ENCODE measurements at places on chromosomes 5 and 9.

GRCh38 chr5:45038366-45038987 is 229.7 kb downstream of the MRPS30 start:
- no peak for DNase-seq

- DNase-seq = no peak
Measured at GRCh38 chr9:137369061-137369787, 53.7 kb downstream of the EXD3 start.

GRCh38 chr5:180209137-180209581 is at the start of gene RASGEF1C:
Gene RASGEF1C, minus strand, starts transcription at chr5:180209211. Its CDS starts 71,159 bp downstream, at chr5:180138052.
- peak; percentile 60 for DNase-seq

DNA sequence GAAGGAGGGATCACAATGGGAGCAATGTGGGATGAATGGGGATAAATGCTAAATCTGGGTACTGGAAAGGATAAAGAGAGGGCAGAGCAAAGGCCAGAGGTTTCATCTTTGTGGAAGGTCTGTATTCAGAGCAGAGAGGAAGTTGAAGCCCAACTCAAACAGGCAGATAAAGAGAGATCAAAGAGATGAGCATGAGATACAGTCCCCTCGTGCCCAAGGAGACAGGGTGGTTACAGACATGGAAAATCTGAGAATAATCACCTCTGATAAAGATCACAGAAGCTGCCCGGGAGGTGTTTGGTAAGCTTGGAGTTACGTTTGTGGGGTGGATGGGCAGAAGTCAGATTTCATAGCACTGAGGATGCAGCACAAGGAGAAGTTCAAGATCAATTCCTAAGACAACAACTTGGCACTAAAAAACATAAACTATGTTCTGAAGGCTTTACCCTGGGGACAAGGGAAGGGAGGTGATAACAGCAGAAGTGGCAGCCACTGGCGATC is 459 bp upstream of the ERAP2 start:
- DNase-seq = no peak

DNA sequence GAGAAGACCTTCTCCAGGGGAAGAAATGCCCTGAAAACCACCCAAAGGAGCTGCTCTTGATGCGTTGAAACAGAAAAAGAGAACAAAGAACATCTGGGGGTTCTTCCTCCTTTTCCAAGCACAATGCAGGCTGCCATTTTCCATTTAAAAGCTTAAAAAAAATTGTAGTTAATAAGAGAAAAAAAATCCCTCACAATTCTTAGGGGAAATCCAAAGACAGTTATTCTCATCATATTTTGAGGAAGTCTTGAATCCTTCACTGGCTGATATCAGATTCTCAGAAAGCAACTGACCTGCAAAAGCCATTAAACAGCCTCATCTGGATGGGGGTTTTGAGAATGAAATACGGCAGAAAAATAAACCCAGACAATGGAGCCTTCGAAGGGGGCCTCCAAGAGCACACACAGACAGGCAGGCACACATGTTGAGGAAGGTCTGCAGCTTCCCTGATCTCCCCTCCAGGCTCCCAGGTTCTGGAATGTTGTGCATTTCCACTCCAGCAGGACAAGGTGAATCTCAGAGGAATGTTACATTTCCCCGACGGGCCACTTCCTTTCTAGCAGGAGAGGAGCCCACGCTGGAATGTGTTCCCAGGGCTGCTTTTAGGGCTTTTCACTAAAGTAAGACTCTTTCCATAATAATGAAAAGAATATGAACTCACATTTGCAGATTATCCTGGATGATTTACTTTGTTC is 159.4 kb upstream of the S1PR3 start:
- no peak for DNase-seq

DNA sequence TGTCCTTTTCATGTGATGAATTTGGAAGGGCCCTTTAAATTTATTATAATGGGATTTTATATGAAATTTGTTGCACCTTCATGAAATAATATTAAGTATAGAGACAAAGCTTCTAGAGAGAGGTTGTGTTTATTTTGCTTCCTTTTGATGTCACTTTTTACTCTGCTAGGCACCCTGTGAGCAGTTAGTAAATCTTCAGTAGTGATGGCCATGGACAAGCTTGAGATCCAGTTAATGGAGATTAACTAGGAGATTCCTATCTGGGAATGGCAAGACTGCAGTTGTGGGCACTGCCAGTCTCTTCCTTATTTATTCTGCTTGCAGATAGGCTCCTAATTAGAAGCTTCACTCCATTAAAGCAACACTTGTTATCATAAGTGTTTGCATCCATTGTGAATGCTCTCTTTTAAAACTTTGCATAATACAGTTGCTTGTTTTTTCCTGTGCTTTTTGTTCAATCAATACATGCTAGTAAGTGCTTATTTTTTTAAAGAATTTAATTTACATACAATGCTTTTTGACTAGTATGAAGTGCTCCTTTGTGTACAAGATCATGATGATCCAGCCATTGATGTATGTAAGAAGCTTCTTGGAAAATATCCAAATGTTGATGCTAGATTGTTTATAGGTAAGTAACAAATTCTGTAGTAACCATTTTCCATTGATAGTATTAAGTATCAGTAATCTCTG is 25.9 kb downstream of the UGCG start:
- no peak for DNase-seq

- DNase-seq = no peak
Measured at GRCh38 chr5:107302441-107302840, 368.3 kb downstream of the EFNA5 start.

DNA sequence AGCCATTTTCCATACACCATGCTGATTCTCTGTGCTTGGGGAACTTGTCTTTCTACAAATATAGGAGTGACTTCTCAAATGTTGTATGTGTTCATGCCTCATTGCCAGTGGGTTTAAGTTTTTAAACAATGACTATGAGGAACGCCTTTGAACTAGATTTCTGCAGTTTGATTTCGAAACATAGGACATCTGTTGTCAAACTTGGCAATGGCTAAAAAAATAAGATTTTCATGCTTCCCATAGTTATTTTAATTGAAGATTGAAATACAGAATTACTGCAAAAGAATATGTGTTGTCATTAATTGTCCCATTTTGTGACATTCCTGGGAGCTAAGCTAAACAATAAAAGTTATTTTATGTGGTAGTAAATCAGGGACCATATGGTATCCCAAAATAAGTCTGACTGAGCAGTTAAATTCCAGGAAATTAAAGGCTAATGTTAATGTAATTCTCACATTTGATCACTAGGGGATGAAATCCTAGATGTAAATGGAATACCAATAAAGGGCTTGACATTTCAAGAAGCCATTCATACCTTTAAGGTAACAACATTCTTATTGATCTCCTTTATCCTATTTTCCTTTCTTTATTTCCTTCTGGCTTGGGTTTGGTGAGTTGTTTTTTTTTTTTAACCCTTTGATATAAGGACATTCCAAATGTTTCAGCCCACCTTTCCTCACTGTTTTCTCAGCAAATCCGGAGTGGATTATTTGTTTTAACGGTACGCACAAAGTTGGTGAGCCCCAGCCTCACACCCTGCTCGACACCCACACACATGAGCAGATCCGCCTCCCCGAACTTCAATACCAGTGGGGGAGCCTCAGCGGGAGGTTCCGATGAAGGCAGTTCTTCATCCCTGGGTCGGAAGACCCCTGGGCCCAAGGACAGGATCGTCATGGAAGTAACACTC is 116.7 kb downstream of the GOLPH3 start:
- DNase-seq = no peak

DNA sequence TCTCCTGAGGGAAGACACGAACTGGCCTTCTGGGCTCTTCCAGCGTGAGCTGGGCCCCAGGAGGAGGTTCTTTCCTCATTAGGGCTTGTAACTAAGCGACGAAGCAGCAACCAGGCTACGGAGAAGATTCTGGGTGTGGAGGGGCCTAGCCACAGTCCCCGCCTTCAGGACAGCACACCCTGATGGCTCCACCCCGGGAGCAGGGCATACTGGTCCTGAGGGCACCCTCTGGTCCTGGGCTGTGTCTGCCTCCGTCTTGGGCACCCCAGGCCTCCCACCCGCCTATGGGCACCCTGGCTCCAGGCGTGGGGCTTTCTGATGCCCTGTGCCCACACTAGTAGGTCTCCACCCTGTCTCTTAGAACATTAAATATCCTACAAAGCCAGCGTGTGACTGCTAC is 136.4 kb downstream of the OLFM1 start:
- DNase-seq = no peak

DNA sequence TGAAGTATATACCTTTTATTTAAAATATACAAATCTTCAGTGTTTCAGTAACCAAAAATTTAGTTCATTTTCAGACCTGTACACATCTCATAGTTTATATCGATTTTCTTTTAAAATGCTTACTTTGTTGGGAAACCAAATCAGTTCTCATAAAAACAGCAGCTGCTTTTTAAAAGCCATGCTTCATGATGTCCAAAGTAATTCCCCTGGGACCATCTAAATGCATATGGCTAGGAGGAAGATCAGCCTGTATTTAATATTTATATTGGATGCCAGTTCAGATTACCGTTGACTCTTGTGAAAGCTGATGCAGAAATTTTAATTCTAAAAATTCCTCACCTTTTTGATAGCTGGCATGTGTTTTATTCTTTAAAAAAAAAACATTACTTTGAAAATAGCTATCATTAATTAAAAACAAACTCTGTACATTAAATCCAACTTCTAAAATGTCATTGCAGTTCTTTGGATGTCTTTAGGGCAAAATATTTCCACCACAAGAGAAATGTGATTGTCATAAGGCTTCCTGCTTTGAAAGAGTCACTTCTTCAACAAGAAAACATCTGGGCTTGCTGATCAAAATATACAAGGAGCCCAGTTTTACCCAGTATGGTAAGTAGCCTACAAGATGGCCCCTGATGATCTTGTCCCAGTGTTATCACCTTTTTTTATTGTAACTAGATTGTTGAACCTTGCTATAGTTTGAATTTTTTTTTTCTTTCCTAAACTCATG is 1242.9 kb upstream of the CDH6 start:
- no peak for DNase-seq

- DNase-seq = no peak
Measured at GRCh38 chr5:133384903-133385302, 227.4 kb downstream of the FSTL4 start.

DNA sequence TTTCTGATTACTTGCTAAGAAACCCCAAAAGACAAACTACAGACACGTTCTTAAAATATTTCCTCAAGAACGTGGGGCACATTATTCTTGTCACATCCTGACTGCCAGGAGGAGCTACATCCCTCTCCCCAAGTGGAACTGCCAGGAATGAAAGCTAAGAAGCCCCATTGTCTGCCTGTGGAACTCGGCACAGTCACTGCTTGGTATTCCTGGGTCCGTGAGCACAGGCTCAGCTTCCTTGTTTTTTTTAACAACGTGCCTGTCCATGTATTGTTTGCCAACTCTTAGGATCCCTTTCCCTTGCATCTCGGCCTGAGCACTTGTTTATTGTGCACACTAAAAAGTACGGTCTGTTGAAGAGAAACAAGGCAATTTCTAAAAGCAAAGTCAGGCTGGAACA is 47.0 kb upstream of the SELENOP start:
- DNase-seq = no peak

DNA sequence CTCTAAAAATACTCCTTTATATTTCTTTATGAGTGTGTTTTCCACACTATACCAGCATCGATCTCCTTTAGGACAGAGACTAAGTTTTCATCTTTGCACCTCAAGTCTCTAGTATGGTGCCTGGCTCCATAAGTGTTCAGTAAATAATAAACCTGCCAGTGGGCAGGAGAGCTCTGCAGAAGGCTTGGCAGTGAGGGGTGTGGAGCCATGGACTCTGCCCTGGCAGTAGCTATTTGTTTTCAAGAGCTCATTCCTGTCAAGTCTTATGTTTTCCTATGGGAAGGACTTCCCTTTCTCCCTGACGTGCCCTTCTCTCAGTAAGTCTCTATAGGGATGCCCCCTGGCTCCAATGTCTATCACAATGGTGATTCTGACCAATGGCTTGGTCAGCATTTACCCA is 252.2 kb downstream of the PIK3R1 start:
- DNase-seq = no peak

DNA sequence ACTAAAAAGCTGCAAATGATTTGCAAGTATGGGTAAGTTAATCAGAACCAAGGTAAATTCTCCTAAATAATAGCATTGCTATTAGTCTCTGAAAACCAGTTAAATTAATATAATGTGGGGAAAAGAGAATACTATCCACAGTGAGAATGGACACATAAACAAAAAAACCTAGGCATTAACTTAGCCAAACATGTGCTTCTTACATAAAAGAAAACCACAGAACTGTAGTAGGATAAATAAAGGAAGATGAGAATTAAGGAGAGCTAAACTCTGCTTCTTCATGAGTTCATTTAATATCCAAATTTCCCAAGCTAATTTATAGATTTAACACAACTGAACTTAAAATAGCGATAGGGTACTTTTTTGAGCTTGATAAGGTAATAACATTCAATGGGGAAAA is 31.8 kb downstream of the ABCA1 start:
- DNase-seq = no peak

- no peak for DNase-seq
Measured at GRCh38 chr5:74392711-74393351, 247.7 kb downstream of the ENC1 start.

DNA sequence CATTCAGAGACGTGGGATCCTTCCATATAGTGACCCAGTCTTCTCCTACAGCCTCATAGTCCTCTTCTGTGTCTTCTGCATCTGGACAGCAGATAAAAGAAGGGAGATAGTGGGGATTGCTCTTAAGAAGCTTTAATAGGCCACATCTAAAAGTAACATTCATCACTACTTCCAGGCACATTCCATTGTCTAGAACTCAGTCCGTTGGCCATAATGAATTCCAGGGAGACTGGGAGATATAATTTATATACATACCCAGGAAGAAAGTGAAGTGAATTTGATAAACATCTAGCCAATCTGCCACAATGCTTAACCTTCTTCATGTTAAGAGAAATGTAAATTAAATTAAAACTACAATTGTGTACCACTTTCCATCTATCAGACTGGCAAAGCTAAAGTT is 22.5 kb upstream of the GLIPR2 start:
- no peak for DNase-seq

GRCh38 chr5:27473307-27474046 is 435.1 kb upstream of the CDH9 start:
- DNase-seq = no peak

- no peak for DNase-seq
Measured at GRCh38 chr5:88805151-88805784, 77.7 kb downstream of the MEF2C start.

GRCh38 chr9:128992995-128993394 is 35.1 kb downstream of the SH3GLB2 start:
- no peak for DNase-seq

GRCh38 chr5:163613150-163613442 is 107.7 kb downstream of the MAT2B start:
- no peak for DNase-seq

- DNase-seq = no peak
Measured at GRCh38 chr5:60679816-60680215, 20.1 kb downstream of the DEPDC1B start.

- no peak for DNase-seq
Measured at GRCh38 chr9:99216073-99216472, 5.7 kb downstream of the ALG2 start.

DNA sequence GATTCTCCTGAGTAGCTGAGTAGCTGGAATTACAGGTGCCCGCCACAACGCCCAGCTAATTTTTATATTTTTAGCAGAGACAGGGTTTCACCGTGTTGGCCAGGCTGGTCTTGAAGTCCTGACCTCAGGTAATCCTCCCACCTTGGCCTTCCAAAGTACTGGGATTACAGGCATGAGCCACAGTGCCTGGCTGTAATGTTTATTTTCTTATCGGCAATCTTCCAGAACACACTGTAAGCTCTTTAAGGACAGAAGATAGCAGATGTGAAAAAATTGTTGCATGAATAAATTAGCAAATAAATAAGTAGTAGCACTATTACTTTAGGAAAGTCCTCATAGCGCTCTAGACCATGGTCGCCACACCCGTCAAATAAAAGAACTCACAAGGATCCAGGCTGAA is 100.5 kb downstream of the ENC1 start:
- no peak for DNase-seq

- DNase-seq = no peak
Measured at GRCh38 chr9:91945277-91946085, 4.5 kb downstream of the ROR2 start.

GRCh38 chr5:31981361-31981945 is 192.7 kb downstream of the GOLPH3 start:
- DNase-seq = no peak
